ENCODE measurements at places on chromosomes 3 and 15.

DNA sequence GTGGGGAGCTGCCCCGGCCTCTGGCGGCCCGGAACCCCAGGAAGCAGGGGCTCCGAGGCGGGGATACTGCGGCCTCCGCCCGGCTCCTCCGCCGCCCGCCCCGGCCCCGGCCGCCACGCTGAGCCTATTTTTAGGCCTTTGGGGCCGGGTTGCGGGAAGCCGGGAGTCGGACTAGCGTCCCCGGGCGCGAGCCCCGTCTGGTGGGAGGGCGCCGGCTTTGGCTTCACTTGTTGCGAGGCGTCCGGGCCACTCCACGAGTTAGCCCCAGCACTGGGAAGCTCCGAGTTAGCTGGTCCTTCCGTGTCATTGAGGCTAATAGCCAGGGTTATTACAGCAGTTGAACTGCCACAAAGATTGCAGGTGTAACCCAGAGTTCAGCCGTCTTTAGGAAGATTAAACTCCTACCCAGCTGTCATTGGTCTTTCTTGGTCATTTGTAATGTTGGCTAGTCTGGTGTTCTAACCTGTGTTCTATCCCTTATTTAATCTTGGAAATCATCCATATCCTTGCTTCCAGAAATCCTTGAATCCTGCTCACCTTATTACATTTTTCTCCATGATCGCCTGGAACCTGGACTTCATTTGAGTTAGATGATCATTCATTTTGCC, 791 bp downstream of the GYG1 start:
- no peak for DNase-seq

- no peak for DNase-seq
Observed at GRCh38 chr3:57152151-57153143, 12.7 kb downstream of the IL17RD start.

DNA sequence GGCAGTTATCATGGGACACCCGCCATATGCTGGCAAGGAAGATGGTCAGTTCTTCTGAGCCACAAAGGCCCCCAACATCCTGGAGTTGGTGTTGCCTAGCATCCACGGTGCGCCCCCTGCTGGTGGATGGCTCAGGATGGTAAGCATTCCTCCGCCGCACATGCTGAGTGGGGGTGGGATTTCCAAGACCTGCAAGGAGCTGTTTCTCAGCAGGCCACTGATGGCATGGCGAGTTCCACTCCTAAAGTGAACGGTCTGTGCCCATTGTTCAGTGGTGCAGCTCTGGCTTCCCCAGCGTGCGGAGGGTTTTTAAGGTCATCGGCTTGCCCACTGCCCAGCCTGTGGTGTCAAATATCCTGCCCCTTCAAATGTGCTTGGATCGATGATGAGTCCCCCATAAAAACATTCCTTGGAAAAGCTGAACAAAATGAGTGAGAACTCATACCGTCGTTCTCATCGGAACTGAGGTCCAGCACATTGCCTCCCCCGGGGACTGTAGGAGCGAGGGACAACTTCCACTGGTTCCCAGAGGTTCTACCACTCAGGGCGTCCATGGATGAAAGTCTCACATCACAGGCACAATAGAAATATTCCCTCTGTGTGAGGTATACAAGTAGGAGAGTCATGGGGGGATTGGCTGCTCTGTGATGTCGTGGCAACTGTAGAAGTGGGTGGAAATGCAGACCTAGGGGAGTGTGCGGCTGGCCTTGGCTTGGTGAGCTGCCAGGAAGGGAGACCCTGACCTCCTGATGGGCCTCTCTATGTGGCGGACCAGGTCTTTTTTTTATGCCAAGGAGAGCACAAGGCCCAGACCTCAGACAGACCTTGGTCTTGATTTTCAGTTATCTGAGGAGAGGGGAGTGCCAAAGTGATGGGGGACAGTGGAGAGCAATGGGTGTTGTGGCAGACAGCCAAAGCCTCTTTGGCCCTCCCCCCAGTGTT, 102.0 kb downstream of the SNRPN start:
- no peak for DNase-seq

DNA sequence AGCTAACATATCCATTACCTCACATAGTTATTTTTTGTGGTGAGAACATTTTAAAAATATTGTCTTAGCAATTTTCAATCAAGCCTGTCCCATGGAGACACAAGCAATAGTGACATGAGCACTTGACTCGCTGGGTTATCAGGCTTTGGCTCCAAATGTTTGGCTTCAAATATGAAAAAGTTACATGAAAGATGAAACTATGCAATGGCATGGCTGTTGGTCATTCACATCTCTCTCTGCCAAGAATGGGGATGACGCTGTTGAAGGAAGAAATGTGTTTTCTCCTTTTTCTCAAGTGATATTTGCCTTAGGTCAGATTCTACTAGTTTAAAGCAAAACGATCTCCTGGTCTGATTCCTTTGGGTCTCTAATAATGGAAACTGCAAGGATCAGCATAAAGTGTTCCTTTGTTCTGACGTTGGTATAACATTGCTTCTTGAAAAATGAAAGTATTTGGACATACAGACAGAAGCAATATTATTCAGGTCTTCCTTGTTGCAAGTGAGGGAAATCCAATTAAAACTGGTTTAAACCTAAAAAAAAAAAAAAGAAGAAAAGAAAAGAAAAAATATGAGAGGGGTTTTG, 71.2 kb downstream of the SSUH2 start:
- DNase-seq, result no peak

- DNase-seq, result no peak
Observed at GRCh38 chr15:79846539-79846938, 50.3 kb downstream of the MTHFS start.

- DNase-seq, result no peak
Observed at GRCh38 chr3:191682961-191683360, 222.0 kb downstream of the PYDC2 start.

GRCh38 chr3:153673853-153674252, 447.3 kb upstream of the ARHGEF26 start:
- DNase-seq, result no peak

Data from stimulated activated CD8-positive, alpha-beta memory T cell treated with anti-CD3 and anti-CD28 coated beads, Interleukin-2, amount 100 ng/mL, for 1 hour (primary cell).